ENCODE measurements at places on chromosomes 11 and 22.

GRCh38 chr11:118846181-118846935 is 37.3 kb upstream of the CXCR5 start:
- DNase-seq: no peak

- no peak for DNase-seq
Observed at GRCh38 chr11:10955616-10956015, 97.8 kb upstream of the ZBED5 start.

DNA sequence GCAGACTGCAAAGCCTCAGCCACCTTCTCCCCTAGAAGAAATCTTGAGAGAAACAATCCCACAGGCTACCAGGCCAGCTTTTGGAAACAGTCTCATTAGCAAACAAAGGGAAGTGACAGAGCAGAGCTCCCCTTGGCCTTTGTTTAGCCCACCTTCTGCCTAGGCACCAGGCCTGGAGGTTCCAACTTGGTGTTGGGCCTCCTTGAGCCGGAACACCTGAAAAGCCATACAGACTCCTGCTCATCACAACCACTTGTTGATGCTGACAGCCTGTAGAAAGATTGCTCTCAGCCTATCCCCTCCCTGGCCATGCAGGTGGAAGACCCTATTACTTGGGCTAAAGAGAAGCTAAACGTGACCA is 26.6 kb downstream of the KCNQ1OT1 start:
- no peak for DNase-seq

- DNase-seq: no peak
Observed at GRCh38 chr22:42317691-42318547, 47.5 kb upstream of the TCF20 start.

DNA sequence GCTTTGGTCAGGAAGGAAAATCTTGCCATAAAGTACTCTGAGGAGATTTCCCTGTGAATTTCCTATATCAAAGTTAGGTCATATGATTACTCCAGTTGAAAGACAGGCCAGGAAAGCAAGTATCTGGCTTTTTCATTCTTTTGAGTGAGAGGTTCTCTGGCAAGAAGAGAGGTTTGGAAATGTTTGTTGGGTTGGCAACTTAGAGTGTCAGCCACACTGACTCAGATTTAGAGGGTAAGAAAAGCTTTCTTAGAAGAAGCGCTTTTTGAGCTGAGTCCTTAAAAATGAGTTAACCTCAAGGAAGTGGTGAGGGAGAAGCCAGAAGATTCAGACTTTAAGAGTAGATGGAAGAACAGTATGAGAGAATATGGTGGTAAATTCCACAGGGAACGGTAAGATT is 86.1 kb upstream of the BDNF start:
- DNase-seq: no peak

- DNase-seq: no peak
Observed at GRCh38 chr22:22047776-22048175, 65.2 kb upstream of the TOP3B start.

DNA sequence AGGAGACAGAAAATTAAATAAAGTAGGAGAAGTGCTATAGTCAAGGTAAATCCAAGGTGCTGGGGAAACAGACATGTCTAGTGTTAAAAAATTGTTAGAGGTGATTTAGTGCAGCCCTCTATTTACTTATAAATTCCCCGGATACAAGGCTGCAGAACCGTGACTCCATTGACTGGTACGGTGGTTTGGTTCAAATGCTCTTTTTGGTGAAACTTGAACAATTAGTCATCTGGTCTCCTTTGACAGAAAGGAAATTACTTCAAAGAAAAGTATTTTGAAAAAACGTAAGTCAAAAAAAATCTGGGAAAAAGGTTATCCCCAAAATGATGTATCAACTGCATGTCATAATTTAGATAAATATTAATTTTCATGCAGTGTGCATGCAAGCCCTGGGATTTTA is 399.2 kb downstream of the CNTN5 start:
- DNase-seq: no peak

All from stimulated activated CD8-positive, alpha-beta memory T cell treated with anti-CD3 and anti-CD28 coated beads, Interleukin-4, amount 100 ng/mL, for 4 hours (primary cell).